ENCODE measurements at places on chromosomes 1 and 21.
A peak's percentile ranks its signal among the peaks of the same experiment; 100 is the strongest.

DNA sequence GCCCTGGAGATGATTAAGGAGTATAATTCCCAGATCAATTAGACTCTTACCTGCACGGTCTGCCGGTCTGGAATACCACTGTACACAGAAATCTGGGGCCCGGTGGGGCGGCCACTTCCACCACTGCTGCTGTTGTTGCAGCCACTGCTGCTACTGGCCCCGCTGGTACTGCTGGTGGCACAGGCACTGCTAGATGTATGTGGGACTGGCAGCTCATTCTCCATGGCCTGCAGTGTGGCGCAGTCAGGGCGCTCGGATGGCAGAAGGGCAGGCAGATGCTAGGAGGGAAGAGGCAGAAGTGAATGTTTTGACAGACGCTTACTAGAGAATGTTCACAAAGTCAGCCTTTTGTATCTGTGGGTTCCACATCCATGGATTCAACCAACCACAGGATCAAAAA, 54.4 kb upstream of the A3GALT2 start:
- no peak for DNase-seq

DNA sequence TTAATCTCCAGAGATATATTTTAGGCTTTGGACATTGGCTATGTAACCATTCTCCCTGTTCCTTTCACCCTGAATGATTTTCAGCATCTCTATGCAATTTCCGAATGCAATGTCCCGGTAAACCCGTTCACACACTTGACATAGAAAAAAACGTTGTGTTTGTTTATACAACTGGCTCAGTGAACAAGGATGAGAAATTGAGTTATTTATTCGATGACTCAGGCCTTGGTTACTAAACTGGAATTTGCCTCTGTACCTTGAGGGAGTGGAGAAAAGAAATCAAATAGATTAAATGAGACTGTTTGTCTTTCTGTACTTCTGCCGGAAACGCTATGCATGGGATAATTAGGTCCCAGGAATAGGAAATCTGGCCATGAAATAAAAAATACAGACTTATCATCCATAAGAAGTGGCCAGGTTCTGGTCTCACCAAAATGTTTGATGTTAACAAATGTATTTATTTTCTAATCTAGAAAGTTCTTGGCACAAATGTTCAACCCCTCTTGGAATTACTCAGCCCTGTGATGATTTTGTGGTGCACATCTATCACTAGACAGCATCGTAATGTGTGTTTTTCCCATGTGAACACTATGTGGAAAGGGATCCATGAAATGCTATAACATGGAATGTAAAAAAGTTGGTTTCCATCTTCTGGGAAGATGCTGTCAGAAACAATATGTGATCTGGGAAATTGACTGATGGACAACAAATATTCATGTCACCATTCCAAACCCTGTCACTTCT, 253.9 kb downstream of the DUSP10 start:
- DNase-seq = no peak

DNA sequence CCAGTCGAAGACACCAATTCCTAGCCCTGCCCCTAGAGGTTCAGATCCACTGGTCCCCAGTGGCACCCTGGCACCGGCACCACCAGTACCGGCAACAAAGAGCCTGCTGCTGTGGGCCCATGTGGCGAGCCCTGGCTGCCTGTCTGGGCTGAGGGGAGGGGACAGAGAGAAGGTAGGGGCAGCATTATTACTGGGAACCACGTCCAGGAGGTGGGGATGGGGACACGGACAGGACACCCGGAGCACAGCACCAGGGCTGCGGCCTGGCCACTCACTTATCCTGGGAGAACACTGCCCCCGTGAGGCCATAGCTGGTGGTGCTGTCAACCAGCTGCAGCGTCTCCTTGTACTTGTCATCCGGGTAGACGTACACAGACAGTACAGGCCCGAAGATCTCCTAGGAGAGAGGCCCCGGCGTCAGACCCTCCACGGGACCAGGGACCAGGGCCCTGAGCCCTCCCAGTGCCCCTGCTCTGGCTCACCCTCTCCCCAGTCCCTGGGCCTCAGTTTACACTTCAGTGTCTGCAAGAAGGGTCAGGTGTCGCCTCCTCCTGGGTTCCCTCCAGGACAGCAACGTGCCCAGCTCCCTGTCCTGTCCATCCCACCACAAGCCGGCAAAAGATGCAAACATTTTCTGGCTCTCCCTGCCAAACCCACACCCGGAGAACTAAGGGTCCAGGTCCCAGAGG, 15.8 kb upstream of the TAS1R2 start:
- DNase-seq = peak; percentile 75

DNA sequence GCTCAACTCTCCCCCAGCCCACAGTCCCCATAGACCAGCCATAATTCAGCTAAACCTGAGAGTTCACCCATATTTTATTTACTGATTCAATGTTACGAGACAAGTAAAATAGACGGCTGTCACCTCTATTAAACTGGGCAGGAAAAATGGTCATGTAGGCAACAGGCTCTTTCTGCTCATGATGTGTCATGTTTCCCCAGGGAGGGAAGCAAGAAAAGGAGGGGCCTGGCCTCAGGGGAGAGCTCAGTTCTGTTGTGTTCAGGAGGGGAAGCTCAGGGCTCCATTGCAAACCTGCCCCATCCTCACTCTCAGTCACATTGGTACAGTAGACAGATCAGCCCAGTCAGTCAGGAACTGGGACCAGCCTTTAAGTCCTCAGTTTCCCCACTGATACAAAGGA, 12.8 kb downstream of the GRIK3 start:
- no peak for DNase-seq

DNA sequence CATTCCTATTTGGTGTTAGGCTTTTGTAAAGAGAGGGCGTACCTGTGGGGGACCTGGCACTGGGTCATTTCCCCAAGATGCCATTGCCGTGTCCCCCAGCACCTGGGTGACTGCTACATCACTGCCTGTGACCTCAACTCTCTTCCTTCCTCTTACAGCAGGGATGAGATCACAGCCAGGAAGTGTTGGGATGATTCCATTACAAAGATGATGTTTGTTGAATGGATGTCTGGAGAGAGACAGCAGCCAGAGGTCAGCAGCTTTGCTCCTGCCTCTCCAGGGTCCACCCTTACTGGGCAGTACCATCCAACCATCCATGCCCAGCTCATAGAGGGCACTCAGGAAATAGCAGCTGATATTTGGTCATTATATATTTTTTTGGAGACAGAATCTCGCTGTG, 35.1 kb downstream of the TMEM51 start:
- DNase-seq = peak; percentile 27

DNA sequence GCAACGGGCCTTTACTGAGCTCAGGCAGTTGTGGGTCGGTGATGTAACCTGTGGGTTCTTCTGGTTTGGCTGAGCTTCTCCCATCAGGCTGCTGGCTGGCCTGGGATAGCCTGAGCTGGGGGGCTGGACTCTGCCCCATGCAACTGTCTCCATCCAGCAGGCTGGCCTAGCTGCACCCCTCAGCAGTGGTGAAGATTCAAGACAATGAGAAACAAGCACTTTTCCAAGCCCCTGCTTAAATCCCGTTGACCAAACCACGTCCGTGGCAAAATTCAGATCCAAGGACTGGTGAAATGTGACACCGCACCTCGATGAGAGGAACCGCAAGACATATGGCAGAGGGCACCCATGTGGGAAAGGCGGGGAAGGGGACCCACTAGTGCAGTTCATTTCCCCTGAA, 25.6 kb downstream of the PRSS38 start:
- no peak for DNase-seq

- no peak for DNase-seq
Measured at GRCh38 chr1:101550581-101550980, 313.8 kb downstream of the S1PR1 start.
